ENCODE measurements at places on chromosomes 12 and 14.

DNA sequence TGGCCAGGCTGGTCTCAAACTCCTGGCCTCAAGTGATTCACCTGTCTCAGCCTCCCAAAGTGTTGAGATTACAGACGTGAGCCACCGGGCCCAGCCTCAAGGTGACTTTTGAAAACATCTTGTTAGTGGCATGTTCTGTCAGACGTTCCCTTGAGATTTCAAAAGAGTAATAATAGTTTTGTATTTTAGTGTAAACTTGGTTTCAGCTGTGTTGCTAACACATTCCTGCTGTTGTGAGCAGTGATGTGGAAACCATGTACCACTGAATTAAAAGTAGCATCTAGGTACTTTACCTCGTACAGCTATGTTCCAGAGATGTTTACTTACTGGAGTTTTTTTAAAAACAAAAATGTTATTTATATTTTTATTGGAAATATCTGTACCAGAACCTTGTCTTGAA, 111.3 kb downstream of the AEBP2 start:
- DNase-seq: no peak

GRCh38 chr12:2998789-2999264, 39.6 kb downstream of the TEAD4 start:
- DNase-seq: no peak

DNA sequence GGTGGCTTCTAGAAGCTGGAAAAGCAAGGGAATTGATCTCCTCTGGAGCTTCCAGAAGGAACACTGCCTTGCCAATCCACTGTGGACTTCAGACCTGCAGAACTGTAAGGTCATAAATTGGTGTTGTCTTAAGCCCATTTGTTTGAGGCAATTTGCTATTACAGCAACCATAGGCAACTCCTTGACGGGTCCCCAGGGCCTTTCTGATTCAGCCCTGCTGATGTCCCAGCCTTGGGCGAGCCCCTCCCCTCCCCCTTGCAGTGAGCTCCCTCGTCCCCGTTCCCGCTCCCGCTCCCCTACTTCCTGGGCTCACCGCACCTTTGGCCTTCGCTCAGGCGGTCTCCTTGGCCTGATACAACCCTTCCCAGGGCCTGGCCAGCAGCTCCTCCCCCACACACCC, 18.9 kb upstream of the DIO3 start:
- no peak for DNase-seq

DNA sequence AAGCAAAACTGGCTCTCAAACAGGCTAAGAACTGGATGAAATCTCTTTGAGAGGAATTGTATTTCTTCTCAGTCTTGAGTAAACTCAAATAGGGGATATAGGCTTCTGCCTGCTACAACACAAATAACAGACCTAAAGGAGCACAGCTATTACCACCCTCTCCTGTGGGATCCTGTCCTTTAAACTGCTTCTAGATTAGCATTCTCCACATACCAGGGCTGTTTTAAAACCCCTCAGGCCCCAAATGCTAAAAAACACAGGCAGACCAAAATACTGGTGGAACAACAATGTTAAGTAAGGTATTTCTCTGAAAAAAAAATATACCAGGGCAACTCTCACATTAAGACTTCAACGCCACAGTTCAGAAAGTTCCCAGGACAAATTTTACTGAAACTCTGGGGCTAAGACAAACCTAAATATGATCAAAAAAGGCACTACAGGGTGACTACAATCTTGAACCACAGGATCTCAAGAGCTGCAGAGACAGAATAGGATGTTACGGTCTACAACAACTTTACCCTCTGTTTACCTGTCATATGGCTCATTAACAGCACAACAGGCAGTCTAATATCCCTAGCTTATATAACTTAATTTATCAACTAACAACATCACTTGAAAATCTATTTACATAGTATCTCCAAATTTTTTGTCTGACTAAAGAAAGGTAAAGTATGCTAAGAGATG, 7.2 kb downstream of the CPNE8 start:
- DNase-seq: no peak

GRCh38 chr12:26872625-26873024, 39.6 kb upstream of the ITPR2 start:
- peak; percentile 37 for DNase-seq

DNA sequence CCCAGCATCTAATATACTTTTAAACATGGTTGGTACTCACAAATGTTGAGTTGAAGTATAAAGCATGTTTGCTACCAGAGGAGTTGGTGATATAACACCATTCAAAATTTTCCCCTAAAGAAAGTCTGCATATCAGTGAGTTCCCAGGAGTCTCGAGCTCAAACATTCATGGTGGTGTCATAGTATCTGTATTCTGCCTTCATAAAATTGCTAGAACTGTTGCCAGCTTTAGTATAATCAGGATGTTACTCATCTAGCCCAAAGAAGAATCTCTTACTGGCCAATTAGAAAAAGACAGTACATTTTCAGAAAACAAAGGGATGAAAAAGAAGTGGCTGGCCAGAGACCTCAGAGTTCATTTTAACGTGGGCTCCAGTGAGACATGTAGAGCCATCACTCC, 374.7 kb downstream of the KCNH5 start:
- no peak for DNase-seq

- no peak for DNase-seq
Measured at GRCh38 chr12:113019025-113019424, 37.5 kb upstream of the DTX1 start.

DNA sequence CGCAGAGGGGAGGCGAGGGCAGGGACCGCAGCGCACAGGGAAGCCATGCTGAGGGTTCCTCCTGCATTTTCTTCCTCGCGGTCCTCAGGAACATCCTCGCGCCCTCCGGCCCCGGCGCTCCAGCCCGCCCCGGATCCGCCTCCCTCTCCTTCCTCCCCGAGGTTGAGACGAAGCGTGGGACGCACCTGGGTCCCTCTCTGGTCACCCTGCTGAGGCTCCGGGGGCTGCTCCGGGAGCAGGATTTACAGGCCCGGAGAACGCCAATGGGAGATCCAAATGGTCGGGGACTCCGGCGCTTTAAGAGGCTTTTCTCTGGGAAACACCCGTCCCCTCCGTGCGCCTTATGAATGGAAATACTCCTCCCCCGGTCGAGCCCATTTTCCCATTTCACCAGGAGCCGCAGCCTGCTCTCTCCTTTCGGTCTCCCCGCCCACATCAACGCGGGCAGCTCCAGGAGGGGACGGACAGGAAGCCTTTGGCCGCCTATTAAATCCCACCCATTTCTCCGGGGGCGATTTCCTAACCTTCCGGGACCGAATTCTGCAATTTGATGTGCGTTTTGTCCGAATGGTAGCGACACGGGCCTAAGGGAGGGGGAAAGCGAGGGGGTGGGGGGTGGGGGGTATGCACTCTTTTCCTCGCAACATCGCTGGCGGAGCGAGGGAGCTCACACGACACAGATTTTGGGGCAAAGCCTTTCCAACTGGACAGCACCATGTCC, at the start of gene UNC79:
Gene UNC79, plus strand, starts transcription at position 625 of the 721 bp plus-strand sequence. Its CDS starts 91 bp downstream, at position 716.
- DNase-seq: no peak

GRCh38 chr12:32435921-32436705, 36.8 kb downstream of the FGD4 start:
- DNase-seq: no peak

GRCh38 chr14:103782376-103782775, 65.0 kb downstream of the PPP1R13B start:
- DNase-seq: no peak

GRCh38 chr12:26058308-26058707, 66.5 kb downstream of the BHLHE41 start:
- DNase-seq: no peak

DNA sequence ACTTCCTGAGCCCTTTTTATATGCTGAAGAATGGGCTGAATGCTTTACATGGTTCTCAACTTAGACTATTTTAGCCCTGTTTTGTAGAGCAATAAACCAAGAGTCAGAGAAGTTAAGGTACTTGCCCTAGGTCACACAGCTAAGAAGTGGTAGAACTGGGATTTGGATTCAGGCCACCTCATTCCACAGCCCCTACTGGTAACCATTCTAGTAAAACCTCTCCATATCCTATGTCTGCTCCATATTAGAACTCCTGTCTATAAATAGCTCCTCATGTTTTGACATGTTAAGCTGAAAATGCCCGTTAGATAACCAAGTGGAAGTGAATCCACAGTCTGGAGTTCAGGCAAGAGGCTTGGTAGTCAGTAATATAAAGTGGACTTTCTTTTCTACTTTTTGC, 111.6 kb downstream of the HECTD4 start:
- DNase-seq: no peak

DNA sequence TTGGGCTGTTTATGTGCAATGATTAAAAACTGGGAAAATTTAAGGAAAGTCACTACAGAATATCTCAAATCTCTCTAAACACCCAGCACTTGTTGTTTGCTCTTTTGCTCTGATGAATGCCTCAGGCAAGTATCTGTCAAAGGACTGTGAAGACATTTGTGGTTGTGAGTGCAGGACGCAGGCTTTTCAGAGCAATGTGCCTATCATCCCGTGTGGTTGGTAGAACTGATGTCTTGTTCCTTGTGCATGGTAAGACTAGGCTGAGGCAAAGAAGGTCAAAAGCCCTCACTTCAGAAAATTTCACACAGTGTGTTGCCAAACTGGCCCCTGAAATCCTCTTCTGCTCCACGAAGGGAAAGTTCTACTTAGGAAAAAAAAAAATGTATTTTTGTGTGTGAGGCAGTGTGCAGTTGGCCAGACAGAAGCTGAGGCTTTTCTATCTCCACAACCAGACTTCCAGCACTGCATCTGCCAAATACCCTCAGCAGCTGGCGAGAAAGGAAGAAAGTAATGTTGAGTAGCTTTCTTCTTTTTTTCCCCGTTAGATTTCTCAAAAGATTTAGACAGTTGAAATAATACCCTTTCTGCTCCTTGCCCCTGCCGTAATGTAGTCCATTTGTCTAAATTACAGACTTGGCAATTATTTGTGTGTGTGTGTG, 1103.1 kb downstream of the VRK1 start:
- no peak for DNase-seq

GRCh38 chr12:100371146-100371545, 14.3 kb downstream of the SLC17A8 start:
- no peak for DNase-seq

GRCh38 chr14:67881225-67881624, 61.6 kb downstream of the RAD51B start:
- DNase-seq: no peak

- no peak for DNase-seq
Measured at GRCh38 chr12:47736877-47737676, 11.8 kb upstream of the ENDOU start.

GRCh38 chr12:110277530-110278254, 3.4 kb upstream of the ATP2A2 start:
- no peak for DNase-seq

DNA sequence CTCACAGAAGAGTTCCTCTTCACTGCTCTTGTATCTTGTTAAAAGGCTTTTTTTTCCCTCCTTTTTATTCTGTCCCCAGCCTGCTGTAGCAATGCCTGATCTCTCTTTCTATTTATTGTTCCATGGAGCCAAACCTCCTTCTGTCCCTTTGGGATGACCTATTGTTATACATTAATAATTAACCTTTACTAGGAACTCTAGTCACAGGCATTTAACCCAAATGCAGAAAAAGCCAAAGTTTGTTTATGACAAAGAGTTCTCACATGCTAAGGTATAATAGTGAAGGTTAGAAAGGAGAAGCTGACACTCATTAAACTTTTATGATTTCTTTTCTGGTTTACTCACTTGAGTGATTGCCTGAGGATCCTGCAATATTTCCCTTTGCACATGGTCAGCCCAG, 535.8 kb downstream of the NRXN3 start:
- DNase-seq: no peak

DNA sequence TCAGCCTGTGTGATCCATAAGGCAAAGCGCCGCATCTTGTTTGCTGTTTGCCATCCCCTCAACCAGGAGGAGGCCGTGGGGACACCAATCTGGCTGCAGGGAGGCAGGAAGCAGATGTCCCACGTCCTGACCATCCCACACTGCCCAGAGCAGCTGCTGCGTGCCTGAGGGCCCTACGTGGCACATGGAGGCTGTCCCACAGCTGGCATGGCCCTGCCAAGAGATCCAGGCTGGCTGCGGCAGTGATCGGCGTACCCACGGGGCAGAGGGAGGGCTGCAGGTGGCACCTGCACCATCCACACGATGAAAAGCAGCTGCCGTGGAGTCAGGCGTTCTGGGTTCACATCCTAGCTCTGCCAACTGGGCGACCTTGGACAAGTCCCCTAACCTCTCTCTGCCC, 42.0 kb downstream of the NCOR2 start:
- DNase-seq: no peak

- no peak for DNase-seq
Measured at GRCh38 chr12:101074940-101075680, 134.9 kb downstream of the SLC5A8 start.
